ENCODE measurements at places on chromosomes 5 and 9. TPM values are rescaled to one million over a fixed set of nuclear protein-coding genes. Genes with fewer than 3 reads are reported as not detected.

DNA sequence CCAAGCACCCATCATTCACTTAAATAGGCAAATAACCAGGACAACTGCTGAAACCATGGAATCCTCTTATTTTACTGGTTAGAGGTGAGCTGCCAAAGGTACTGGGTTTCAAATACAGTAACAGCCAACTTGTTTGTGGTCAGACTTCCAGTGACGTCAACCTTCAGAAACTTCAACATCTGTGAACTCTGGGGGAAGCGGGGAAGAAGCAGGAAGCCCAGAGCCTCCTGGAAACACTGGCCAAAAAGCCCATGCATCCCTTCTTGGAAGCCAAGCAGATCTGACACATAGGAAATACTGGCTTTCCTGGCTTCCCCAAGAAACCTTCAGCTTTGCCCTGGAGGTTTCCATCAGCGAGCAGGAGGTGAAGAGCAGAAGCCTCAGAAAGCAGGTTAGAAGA is 4.9 kb upstream of the FRRS1L start:
- DNase-seq: no peak

GRCh38 chr5:61951295-61951694 is 354.7 kb upstream of the KIF2A start:
- no peak for DNase-seq

- DNase-seq: no peak
Measured at GRCh38 chr9:70964861-70965260, 156.6 kb downstream of the TRPM3 start.

GRCh38 chr5:68554571-68555279 is 339.2 kb downstream of the PIK3R1 start:
- peak; percentile 46 for DNase-seq

GRCh38 chr9:114465906-114466900 is 39.1 kb downstream of the WHRN start:
- DNase-seq: no peak

DNA sequence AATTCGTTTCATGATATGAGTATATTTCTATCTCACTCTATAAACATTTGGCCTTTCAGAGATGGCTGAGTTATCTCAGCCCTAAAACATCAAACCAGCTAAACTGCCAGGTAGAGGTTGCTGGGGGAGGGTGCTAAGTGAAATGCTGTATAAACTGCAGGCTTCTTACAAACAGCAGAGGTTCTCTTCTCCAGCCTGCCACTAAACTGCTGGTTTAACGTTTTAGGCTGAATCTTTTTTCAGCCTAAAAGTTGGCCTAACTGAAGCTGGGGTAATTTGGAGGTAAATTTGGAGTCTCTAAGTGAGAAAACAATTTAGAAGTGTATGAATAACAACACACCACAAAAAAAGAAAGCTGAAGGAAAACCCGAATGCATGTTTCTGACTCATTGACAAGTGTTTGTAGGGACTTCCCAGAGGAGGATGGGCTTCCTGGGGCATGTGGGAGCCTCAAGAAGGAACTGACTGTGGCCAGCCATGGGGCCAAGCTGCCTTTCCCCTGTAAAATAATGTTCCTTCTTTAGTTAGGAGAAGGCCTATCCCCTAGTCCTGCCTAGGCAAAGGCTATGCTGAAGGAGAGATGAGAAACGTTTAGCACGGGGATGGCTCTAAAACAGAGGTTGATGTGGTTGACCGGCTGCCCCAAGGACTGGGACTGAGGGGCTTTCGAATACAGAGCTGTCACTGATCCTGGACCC is 44.3 kb downstream of the SLC28A3 start:
- no peak for DNase-seq

GRCh38 chr9:18472841-18473251 is 1.1 kb upstream of the ADAMTSL1 start:
- DNase-seq: no peak

GRCh38 chr5:54608423-54609085 is 91.0 kb downstream of the SNX18 start:
- DNase-seq: no peak

DNA sequence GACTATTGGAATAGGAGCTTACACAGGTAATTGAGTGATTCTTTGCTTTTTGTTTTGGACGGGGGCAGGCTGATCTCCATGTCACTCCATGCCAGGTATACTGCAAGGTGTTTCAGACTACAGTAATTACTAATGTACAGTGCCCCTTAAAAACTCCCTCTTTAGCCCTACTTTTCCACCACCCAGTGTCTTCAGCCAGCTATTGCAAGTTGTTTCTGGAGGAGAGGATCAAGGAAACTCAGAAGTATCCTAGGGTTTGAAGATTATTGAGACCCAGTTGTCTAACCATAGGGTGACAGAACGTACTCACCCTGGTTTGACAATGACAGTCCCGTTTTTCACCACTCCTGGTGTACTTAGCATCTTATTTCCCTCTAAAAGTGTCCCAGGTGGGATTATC is 13.4 kb downstream of the CFAP95 start:
- no peak for DNase-seq

DNA sequence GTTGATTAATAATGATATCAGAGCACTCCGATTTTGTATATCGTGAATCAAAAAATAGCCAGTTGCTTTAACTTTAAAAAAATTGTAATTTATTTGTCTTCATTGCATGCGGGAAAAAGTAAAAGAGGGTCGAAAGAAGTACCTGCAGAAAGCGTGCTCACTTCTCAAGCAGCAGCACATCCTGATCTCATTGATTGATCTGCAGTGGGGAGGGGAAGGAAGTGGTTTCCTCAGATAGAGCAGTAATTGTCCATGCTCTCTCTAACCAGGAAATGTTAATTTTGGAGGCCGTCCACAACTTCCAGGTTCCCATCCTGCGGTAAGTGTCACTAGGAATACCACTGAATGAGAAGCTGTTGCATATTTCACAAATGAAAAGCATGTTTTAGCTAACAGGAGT is 63.2 kb downstream of the SYK start:
- DNase-seq: no peak

DNA sequence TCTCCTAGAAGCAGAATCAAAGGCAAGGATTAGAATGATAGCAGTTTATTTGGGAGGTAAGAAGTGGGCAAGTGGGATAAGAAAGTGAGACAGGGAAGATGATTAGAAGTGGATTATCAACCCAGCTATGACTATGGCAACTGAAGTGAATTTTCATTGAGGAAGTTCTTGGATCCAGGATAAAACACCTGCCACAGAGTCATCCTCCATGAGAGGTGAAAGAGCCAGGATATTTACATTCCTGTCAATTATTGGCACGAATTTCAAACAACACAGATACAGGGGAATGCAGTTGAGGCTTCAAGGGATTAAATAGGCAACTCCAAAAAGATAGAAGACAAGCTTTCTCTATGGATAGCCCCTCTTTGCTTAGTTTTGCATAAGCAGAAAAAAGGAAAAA is 31.8 kb upstream of the ZNF366 start:
- no peak for DNase-seq

DNA sequence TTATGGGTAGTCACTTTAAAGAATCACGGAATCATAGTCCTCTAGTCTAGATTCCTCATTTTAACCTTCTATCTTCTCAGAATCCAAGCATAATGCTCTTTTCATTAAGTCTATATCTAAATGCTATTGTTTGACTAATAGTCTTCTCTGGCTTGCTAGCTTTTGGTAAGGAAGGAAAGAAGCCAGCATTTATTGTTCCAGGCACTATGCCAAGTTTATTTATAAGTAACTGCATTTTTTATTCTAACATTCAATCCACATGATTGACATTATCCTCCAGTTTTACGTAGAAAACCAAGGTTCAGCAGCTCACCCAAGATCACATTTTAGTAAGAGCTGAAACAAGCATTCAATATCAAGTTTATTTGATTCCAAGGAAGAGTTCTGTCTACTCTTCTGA is 254.2 kb downstream of the SAXO1 start:
- no peak for DNase-seq

DNA sequence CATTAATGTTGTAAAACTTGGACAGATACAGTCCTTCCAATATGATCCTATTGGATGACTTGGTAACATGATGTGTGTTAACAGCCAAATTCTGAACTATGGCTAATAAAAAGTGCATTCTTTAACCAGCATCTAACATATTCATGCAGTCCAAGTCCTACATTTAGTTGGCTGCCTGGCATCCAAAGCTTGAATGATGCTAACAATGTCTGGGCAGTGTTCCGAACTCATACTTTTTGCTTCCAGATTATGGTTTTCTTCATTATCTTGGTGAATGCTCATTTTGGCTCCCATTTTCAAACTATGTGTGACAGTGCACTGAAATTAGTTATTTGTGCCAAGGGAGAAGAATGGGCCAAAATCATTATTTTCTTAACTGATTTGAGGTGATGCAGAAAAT is 2.8 kb downstream of the FAM174A start:
- no peak for DNase-seq

DNA sequence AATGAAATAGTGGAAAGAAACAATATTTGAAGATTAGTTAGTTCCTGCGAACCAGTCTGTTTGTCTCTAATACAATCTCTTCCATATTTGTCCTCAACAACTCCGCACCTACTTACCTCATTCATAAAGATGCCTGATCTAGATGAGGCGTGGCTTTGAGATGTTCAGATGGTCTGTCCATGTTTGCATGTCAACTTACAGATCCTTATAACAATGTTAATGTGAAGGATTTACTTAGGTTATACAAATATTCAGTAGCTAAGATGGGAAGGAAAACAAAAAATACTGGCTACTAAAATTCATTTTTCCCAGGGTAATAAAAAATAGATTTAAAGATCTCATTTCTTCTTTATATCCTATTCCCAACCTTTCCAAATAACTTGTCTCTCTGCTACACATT is 8.3 kb downstream of the CDC14B start:
- DNase-seq: no peak

DNA sequence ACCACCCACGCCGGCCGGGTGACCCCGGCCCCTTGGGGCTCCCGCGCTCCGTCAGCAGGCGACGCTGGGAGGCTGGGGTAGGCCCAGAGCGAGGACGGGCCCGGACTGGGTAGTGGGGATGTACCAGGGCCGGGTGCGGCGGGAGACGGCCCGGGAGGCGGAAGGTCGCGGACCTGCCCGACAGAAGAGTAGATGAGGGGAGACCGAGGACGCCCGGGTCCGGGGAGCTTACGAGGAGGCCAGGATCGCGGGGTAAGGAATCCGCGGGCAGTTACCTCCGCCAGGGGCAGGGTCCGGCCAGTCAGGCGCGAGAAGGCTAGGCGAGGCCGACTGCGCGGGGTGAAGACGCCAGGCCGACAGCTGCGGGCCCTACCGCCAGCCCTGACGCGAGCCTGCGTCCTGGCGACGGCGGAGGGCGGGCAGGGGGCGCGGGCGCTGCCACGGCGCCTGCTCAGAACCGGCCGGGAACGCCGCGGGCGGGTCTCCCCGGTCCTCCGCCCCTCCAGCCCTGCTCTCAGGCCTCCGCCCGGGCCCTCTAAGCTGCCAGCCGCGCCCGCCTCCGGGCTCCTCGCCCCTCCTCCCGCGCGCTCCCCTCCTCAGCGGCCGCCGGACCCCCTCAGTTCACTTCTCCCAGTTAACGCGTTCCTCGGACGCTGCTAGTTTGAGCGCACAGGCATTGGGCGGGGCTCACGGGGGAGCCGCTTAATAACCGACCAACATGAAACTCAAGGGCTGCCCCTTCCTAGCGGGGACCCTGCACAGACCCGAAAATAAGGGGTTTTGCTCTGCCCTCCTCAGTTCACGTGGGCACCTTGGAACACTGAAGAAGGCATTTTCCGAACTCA is at the start of gene CPLANE1:
TSS of gene CPLANE1 (minus strand) at position 407 of the 845 bp plus-strand sequence. CDS start 1,678 bp downstream, outside the sequence.
- DNase-seq: peak; percentile 67

- no peak for DNase-seq
Measured at GRCh38 chr5:3517348-3517747, 78.3 kb upstream of the IRX1 start.

GRCh38 chr5:78103232-78103918 is 191.1 kb downstream of the AP3B1 start:
- no peak for DNase-seq

GRCh38 chr5:171390883-171391677 is 3.4 kb downstream of the NPM1 start:
- DNase-seq: no peak

DNA sequence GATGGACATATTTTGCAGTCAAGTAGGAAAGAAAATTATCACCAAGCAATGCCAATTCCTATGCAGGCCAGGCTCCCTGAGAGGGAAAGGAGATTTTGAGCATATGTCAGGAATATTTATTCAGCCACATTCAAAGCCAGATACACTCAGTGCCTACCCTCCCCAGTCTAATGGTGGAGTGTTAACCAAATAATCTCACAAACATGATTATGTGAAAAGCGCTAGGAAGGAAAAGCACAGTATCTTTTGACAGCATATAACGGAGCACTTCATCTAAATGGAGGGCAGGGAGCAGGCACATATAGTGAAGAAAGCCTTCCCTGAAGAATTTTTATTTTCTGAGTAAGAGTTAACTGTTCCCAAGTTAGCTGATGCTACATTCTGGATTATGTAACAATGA is 80.3 kb upstream of the SLC30A5 start:
- no peak for DNase-seq

DNA sequence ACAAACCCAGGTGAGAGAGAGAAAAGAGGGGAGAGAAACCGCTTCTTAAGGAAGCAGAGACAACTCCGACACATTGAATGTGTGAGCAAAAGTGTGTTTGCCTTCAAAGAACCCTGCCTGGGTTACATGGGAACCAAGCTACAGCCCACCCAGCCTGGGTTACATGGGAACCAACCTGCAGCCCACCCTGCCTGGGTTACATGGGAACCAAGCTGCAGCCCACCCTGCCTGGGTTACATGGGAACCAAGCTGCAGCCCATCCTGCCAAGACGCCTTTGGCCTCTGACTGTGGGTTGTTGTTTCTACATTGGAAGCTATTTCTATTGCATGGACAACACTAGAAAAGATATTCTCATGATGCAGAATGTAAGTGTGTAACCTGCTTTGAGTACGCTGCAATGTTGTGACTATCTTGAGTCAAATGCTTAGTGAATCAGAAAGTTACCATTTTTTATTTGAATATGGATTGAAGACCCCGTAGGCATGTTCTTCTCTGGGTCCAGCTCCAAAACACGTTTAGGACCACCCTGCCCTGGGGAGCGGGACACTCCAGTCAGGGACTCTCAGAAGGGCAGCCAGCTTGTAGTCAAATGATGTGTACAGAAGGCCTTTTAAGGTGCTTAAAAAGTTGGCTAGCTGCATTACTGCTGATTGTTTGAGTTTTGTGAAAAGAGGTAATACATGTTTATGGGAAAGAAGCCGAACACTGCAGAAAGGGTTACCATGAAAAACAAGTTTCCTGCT is 39.1 kb upstream of the UNC5A start:
- DNase-seq: peak; percentile 4

GRCh38 chr5:134920848-134921575 is 16.1 kb downstream of the PCBD2 start:
- DNase-seq: no peak

- no peak for DNase-seq
Measured at GRCh38 chr9:108033976-108034964, 544.7 kb upstream of the KLF4 start.

GRCh38 chr5:40515476-40515875 is 164.2 kb upstream of the PTGER4 start:
- DNase-seq: no peak

GRCh38 chr9:37430841-37431597 is 8.5 kb downstream of the GRHPR start:
- DNase-seq: no peak

The MLLT3 gene
- 44.6 TPM for total RNA-seq

The TMEM252 gene
- total RNA-seq: not detected

The DBH gene
- not detected for total RNA-seq

The SARDH gene
- 0.66 TPM for total RNA-seq

The SSBP2 gene
- 11.1 TPM for total RNA-seq

The INSL4 gene
- total RNA-seq: not detected

The PCDHB3 gene
- total RNA-seq: 0.40 TPM

The SPARC gene
- 107 TPM for total RNA-seq

The CSF1R gene
- total RNA-seq: 7.2 TPM
